ENCODE measurements at places on chromosomes 3 and 15.
A peak's percentile ranks its signal among the peaks of the same experiment; 100 is the strongest.

GRCh38 chr3:49998326-49998725, 58.4 kb downstream of the RBM6 start:
- DNase-seq = no peak

GRCh38 chr3:169811631-169812331, 889 bp upstream of the LRRIQ4 start:
- peak; percentile 54 for DNase-seq

- DNase-seq = no peak
These were observed 52.1 kb downstream of the TM2D3 start for GRCh38 chr15:101600035-101600434.

- no peak for DNase-seq
These were observed 1.1 kb downstream of the ATP10A start for GRCh38 chr15:25862071-25862471.

DNA sequence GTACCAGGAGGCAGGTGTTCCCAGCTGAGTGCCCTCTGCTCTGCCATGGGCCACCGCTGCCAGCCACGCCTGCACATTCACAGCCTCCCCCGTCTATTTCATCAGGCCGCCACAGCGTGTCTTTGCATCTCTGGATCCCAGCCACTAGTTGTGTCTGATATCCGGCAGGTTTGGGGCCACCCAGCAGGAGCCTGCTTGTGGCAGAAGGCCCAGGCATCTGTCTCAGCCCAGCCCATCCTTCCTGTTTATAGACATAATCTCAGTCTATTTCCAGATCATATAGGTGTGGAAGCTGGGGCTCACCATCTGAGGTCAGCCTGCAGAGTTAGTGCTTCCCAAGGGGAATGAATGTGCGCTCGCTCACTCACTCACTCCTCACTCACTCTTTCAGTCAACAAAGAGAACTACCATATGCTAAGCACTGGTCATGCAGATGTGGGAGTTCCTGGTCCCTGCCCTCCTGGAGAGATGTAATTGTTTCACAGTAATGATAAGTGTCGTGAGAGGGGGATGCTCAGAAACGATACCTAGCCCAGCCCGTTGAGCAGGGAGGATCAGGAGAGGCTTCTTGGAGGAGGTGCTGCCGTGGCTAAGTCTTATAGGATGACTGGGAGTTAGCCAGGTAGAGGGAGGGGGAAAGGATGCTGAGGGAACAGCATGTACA, 60.6 kb downstream of the FGD5 start:
- DNase-seq = peak; percentile 24

GRCh38 chr3:31255007-31255581, 277.6 kb upstream of the STT3B start:
- DNase-seq = no peak

- DNase-seq = no peak
These were observed 1.3 kb downstream of the MAP2K1 start for GRCh38 chr15:66388043-66388363.

- no peak for DNase-seq
These were observed 31.4 kb upstream of the ABHD5 start for GRCh38 chr3:43659250-43659880.

DNA sequence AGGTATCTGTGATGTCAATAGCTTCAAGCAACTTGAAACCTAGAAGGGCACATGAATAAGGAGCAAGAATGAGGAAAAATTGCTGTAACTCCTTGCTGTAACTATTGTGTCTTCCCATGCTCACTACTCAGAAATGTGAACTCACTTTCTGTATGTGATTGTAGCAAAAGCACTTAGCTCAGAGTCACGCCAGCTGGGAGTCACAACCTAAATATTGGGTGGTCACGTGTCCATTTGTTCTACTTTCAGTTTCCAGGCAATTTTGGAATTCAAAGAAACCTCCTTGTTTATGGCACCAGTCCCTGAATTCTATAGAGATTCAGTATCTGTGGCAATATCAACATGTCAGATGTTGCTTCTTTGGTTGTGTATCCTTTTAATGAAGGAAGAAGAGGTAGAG, 241.6 kb upstream of the AZI2 start:
- DNase-seq = no peak

- no peak for DNase-seq
These were observed 782.2 kb downstream of the OTOL1 start for GRCh38 chr3:162278834-162279233.

GRCh38 chr15:89794627-89795241, 18.6 kb downstream of the MESP2 start:
- DNase-seq = peak; percentile 34

GRCh38 chr15:36996538-36997181, 103.7 kb downstream of the MEIS2 start:
- DNase-seq = no peak
